ENCODE measurements at places on chromosomes 7 and 10.
A peak's percentile ranks its signal among the peaks of the same experiment; 100 is the strongest.

- DNase-seq: no peak
Measured at GRCh38 chr10:79101560-79102497, 33.1 kb downstream of the ZMIZ1 start.

- no peak for DNase-seq
Measured at GRCh38 chr10:78772986-78773530, 295.7 kb upstream of the ZMIZ1 start.

GRCh38 chr10:87720665-87721064 lies 61.0 kb downstream of the PAPSS2 start:
- DNase-seq: no peak

DNA sequence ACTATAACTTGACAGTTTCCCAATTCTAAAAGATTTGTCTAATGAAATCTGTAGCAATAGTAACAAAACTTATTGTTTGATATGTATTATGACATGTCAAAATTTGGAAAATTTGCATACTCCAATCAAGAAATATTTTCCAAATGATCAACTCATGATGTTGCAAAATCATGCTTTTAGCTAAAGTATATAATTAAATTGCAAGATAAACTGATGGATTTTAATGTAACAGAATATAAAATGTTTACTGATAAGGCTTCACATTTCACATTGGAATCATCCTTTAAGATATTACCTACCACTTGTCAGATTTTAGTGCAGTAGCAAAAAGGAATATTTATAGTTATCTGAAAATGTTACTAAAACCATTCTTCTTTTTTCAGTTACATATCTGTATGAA lies 421.9 kb upstream of the SEMA3D start:
- DNase-seq: no peak

- no peak for DNase-seq
Measured at GRCh38 chr10:3470191-3470590, 297.6 kb upstream of the PITRM1 start.

DNA sequence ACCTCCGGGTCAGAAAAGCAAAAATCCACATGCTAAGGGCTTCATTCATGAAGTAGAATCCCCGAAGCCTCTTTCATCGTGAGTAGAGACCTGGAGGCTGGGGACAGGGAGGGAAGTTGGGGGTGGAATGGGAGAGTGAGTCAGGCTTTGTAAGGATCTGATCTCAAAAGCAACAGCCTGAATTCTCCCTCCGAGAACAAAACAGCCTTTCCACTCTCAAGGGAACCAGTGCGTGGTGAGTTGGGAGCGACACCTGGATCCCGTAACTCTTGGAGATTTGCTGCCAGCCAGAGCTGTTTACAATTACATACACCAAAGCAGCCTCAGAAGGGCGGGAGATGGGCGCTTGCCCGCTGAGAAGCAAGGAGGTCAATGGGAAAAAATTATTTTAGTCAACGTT lies 10.8 kb downstream of the AFAP1L2 start:
- no peak for DNase-seq

DNA sequence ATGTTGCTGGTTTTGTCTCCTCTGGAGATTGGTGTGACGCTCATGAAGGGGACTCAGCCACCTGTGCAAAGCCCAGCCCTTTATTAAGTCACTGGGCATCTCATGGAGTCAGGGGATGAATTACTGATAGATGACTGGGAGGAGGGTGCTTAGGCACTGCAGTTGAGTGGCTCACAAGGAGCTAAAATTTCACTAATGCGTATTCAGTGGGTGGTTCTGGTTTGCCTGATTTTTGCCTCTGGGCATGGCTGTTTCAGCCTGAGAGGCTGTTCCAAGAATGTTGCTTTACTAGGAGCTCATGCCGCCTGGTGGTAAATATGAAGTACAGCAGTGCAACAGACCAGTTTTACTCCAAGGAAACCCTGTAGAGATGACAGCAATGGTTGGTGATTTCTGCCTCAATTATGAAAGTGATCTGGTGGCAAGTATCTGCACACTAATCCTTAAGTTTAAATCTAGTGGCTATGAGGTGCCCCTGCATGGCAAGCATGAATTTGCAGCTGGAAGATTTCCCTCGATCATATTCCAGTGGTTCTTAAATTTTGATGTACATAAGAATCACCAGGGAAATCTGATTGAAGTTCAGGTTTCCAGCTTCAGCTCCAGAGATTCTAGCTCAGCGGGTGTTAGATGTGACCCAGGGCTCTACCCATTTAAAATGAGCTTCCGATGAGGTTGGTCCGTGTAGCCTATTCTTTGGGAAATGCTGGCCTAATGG lies 19.9 kb downstream of the ACTA2 start:
- peak; percentile 93 for DNase-seq

DNA sequence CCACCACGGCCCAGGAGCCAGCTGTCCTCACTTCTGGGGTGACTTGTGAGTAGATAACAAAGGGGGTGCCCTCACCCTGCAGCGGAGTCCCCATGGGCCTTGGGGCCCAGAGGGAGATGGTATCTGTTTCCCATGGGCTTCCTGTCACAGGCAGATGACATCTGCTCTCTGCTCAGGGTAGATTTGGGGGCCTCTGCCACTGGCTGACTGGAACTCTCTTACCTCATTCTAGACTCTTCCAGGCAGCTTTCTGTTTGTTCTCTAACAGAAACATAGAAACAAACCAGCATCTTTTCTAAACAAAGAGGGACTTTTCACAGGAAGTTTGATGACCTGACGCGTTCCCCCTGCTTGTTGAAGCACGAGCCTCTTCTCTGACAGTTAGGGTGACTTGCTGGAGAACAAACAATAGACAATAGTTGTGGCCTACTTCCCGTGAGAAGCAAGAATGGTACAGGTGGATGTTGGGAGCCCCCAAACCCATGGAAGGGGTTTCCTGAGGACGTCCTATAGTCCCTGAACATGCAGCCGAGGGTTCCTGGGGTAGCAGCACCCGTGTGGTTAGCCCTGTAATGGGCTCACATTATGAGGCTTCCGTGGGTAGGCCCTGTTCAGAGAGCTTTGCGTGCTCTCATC lies 61.6 kb downstream of the GRK5 start:
- no peak for DNase-seq

DNA sequence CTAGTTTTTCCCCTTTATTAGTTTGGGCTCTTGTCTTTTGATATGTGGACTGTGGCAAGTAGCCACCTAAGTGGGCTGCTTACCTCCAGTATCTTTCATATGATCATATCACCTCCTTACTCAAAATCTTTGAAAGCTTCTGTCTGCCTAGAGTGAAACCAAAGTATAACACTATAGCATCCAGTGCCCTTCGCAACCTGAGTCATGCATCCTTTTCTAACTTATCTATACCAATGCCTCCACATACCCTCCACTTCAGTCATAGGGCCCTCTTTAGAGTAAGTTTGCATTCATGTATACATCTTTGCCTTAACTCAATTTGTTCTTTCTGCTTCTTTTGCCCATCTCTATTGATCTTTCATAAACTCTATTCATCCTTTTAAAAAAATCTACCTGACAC lies 15.7 kb upstream of the MACC1 start:
- DNase-seq: no peak

DNA sequence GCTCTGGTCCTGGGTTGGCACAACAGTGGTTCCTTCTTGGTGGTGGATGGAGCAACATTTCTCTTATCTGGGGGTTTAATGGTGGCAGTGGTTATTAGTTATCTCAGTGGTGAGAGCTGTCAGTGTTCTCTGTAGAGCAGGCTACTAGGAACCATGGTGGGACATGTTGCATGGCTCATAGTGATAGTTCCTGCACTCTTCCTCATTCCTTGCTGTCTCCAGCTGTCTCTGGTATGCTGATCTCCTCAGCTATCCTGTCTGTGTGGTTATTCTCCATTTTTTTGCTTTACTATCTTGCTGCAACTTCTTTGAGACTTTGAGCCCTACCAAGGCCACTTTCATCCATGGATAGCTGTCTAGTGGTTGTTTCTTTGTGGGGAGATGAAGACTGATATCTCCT lies 44.0 kb downstream of the CCDC7 start:
- no peak for DNase-seq

GRCh38 chr10:32153931-32154330 lies 97.7 kb upstream of the KIF5B start:
- no peak for DNase-seq

DNA sequence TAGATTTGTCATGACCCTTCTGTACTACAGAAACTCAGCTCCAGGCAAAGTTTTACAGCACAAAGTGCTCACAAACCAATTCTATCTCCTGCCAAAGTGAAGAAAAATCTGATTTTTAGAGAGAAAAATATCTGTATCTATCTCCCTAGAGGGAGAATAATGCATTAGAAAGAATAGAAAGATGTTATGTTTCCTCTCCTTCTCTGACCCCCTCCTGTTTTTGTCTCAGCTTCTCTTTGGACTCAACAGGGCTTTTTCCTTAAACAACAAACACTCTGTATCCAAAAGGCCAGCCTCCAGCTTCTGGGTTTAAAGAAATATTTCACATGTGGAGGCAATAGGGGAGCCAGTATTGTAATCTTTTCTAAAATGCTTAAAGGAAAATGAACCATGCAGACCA lies 627.4 kb downstream of the REEP3 start:
- no peak for DNase-seq

DNA sequence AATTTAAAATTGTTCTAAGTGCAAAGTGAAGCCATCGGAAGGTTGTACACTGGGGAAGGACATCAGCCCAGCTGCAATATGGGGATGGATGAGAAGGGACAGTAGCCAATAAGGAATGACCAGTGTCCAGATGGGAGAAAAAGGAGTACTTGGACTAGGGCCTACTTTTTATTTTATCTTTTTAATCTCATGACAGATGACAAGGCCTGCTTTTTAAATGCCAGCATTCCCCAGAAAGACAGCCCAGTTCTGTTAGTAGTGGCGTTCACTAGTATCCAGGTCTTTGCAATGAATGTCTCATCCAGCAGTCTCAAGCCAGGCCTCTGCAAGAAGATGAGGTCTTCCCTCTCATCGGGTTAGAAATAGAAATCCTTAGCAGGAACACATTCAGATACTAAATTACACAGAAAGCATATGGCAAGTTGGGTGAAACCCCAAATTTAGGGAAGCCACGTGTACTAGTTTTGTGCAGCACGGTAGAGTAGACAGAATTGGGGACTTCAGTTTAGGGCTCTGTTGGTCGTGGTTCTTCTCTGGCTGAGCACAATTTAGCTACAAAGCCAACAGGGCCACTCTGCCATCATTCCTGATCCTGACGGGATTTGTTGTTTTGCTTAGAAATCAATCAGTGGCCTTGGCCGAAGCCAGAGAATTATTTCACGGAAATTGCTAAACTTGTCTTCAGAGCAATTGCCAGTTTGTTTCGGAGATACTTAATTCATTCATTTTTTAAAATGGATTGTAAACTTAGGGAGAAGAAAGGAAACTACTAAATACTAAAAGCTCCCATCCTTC lies 227.8 kb downstream of the ARHGAP21 start:
- no peak for DNase-seq

DNA sequence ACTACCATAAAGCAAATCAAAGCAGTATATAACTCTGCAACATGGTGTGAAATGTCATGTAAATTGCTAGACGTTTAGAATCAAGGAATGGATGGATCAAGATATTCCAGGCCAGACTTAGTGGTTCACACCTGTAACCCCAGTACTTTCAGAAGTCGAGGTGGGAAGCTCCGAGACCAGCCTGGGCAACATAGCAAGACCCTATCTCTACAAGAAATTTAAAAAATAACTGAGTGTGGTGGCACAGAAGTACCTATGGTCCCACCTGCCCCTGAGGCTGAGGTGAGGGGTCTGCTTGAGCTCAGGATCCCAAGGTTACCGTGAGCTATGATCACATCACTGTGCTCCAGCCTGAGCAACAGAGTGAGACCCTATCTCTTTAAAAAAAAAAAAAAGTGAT lies 2.8 kb upstream of the EZH2 start:
- no peak for DNase-seq

DNA sequence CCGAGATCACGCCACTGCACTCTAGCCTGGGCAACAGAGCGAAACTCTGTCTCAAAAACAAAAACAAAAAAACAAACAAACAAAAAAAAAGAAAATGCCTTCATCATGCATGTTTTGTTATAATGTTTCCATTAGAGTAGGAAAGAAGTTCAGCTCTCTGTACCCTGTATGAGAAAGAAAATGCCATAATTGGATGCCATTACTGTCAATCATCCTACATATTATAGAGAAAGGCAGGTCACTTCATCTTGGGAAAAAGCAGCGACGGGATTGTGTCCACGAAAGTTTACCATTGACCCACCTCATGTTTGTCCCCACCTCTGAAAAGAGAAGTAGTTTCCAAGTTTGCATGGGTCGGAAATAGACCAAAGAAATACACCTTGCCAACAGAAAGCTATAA lies 33.8 kb downstream of the SEC61G start:
- DNase-seq: no peak

GRCh38 chr10:8350250-8350967 lies 295.9 kb downstream of the GATA3 start:
- no peak for DNase-seq

DNA sequence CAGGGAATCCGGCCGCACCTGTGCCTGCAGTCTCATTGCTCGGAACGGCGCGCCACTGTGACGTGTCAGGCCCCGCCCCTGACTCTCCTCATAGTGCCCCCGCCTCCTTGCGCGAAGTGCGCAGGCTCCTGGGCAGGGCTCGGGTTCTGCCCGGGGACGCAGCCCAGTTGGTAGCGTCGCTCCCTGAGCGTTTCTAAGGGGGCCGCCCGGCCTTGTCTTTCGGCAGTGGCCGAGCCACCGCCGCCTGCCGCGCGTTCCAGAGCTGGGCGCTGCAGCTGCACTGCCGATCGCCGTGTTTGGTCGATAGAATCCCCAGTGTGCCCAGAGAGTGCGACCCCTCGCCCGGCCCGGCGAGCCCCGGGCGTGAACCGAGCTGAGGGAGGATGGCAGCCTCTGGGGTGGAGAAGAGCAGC lies at the start of gene KLHL7:
TSS of gene KLHL7 (plus strand) at position 142 of the 413 bp plus-strand sequence. CDS start at position 384, 242 bp downstream.
- peak; percentile 96 for DNase-seq

- DNase-seq: no peak
Measured at GRCh38 chr7:128000854-128001265, 30.4 kb downstream of the LRRC4 start.

DNA sequence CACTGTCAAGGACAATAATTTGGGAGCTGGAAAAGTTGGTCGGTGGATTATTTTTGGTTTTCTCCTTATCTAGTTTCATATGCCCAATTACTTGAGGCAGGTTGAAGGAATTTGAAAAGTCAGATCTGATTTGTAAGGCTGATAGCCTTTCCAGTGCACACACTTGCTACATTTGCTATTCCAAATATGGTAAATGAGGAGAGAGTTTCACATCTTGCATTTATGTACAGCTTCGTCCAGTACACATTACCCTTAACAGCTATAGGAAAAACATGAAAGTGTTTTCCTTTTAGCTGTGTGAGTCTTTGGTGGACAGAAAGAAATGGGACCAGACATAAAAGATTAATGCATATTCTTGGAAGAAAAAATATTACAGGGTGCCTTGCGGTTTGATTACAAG lies 201.8 kb downstream of the CELF2 start:
- DNase-seq: no peak

- DNase-seq: no peak
Measured at GRCh38 chr7:134210227-134210626, 83.1 kb downstream of the LRGUK start.

GRCh38 chr10:121404611-121405010 lies 193.6 kb downstream of the FGFR2 start:
- no peak for DNase-seq

All from amniotic stem cell (primary cell).